ENCODE measurements at places on chromosomes 7 and 10. TPM values are rescaled to one million over a fixed set of nuclear protein-coding genes. Genes with fewer than 3 reads are reported as not detected.

DNA sequence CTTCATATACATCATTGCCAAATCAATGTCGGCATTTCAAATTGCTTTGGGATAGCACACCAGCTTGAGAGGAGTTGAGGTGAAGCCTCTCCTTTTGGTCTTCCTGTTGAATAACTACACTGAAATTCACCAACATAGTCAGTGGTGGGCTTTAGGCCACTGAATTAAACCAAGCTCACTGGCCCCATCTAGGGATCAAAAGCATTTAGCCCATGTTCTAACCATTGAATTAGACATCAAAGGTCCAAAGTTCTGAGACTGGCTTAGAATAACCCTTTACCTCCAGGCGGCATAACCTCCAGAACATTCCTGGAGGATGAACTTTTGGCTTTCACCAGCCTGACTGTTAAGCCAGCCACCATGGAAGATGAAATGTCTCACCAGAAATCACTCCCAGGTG lies 54.6 kb downstream of the BPGM start:
- DNase-seq, result peak; percentile 50

DNA sequence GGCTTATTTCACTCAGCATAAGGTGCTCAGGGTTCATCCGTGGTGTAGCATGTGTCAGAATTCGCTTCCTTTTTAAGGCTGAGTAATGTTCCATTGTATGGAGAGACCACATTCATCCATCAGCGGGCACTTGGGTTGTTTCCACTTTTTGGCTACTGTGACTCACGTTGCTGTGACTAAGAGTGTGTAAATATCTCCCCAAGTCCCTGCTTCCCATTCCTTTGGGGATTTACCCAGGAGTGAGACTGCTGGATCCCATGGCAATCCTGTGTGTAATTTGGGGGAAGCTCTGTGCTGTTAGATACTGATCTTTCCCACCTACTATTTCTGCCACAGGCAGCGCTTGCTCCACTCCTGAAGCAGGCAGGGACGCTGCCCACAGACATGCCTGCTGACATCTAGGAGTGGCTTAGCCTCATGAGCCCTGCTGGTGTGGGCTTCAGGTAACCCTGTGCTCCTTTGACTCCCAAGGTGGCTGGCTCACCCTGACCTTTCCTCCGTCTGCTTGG lies 346.0 kb downstream of the FRMD4A start:
- no peak for DNase-seq

The ZNF503 gene
- total RNA-seq, result not detected

DNA sequence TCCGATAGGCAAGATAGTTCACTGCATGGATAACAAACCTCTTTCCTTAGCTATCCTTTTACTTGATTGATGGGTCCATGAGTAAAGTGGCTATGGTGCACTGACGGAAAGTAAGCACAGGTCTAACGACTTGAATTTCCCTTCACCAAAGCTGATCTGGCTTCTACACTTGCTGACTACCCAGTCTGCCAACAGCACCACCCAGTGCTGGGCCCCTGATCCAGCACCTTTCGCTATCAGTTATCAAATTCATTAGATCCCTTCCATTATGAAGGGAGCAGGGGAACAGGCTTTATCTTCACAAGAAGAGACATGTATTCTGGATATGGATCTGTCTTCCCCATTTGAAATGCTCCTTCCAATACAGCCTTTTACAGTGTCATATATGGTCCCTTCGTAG lies 855.9 kb downstream of the GRID1 start:
- no peak for DNase-seq

GRCh38 chr7:134818613-134819345 lies 39.3 kb downstream of the CALD1 start:
- DNase-seq, result no peak

The ZNF804B gene
- 0.07 TPM for total RNA-seq

DNA sequence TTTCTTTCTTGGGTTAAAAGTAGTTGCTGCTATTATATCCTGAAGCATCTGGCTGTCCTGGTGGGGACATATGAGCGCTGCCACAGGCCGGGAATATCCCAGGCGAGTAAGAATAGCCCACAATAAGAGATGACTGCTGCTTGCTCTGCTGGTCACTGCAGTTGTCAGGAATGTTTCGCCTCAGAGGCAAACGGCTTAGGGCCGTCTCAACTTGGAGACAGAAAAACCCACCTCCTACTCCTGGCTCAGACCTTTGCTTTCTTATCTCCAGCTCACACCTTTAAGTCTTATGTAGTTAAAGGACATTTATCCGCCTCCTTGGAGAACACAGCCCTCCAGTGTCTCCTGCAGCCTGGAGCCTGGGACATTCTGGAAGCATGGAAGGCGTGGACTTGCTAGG lies at the start of gene GJD4:
GJD4 (plus strand) TSS at position 151 of the 400 bp plus-strand sequence; CDS start at position 378, 227 bp downstream.
- DNase-seq, result no peak

DNA sequence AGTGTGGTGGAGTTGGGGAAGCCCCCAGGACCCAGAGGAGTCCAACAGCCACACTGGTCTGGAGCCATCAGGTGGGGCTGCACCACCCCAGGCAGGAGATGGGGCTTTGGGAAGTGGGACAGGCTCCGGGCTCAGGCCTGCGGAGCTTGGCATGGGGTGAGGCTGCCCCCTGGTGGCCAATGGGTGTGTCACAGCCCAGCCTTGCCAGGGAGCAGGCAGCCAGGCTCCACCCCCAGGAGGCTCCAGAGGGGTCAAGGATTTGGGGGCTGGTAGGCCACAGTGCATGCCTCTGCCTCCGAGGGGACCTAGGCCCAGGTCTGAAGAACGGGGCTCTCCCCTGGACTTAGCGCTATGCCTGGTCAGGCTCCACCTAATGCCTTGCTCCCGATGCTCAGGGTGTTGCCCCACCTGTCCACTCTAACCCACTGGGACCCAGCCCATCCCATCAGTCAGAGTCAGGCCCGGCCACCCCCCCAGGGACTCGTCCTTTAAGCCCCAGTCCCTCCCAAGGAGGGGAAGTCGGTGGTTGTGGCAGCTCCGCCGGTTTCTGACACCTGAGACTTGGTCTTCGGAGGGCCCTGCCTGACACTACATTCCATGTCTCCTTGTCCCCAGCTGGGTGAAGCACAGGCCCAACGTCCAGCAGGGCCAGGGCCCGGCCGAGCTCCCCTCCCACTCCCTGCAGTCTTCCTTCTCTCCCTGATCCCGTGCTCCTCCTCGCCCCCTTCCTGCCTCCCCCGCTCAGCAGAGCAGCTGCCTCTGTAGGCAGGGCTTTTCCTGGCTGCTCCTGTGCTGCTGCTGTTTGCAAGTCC lies 11.3 kb upstream of the SAMD8 start:
- DNase-seq, result peak; percentile 93

The CALY gene
- not detected for total RNA-seq

DNA sequence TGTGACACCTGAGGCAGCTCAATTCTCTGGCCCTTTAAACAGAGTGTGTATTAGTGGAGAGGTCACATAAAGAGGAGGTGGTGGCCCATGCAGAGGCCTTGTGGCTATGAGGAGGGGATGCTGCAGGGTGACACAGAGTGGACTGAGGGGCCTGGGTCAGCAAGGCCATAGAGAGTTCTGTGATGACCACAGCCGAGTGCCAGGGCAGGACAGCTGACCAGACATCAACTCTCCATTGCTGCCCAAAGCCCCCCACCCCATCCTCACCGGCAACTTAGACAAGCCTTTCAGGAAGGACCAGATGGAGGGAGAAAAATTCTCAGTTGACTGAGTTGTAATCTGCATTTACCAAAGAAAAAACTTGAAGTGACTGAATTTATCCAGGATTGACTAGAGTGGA lies 378.1 kb downstream of the RPS24 start:
- DNase-seq, result no peak

The TRPV6 gene
- total RNA-seq, result 0.81 TPM

GRCh38 chr7:13386741-13387140 lies 602.7 kb downstream of the ETV1 start:
- DNase-seq, result no peak

Data from K562 (cell line).